CD4-positive, alpha-beta T cell treated with Interleukin-17A for 1 hour (primary cell): ENCODE measurements at places on chromosomes 3 and 15.

DNA sequence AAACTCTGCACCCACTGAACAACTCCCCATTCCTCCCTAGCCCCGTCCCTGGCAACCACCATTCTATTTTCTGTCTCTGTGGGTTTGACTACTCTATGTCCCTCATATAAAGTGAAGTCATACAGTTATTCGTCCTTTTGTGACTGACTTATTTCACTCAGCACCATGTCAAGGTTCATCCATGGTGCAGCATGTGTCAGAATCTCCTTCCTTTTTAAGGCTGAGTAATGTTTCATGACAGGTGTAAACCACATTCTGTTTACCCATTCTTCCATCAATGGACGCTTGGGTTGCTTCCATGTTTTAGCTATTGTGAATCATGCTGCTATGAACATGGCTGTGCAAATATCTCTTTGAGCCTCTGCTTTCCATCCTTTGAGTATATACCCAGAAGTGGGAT is 192.3 kb upstream of the NSMCE3 start:
- no peak for DNase-seq

DNA sequence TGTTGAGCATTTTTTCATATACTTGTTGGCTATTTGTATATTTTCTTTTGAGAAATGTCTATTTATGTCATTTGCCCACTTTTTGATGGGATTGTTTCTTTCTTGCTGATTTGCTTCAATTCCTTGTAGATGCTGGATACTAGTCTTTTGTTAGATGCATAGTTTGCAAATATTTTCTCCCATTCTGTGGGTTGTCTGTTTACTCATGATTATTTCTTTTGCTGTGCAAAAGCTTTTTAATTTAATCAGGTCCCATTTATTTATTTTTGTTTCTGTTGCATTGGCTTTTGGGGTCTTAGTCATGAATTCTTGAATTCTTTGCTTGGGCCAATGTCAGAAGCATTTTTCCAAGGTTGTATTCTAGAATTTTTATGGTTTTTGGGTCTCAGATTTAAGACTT is 251.7 kb downstream of the WNT5A start:
- no peak for DNase-seq

- no peak for DNase-seq
These were observed 92.2 kb upstream of the NTRK3 start for GRCh38 chr15:88348579-88349230.

GRCh38 chr3:152126260-152126659 is 142.5 kb upstream of the MBNL1 start:
- no peak for DNase-seq

DNA sequence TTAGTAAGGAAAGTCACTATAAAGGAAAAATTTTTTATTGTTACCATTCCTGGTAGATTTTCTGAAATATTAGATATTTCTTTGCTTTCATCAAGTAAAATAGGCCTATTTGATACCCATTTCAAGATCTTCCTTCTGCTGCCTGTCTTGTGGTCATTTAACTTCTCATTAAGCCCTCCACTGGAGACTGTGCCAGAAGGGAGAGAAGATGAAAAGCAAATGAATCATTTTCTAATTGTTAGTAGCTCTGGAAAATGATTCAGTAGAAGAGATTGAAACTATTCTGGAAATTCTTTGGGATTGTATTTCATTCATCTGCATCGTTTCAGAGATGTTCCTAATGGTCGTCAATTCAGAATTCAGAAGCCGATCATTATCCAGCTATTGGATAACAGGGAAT is 3.2 kb downstream of the KCTD6 start:
- DNase-seq: no peak
